ENCODE measurements at places on chromosomes 11 and 22.

GRCh38 chr22:46611189-46611588 lies 9.0 kb upstream of the GRAMD4 start:
- DNase-seq: no peak

DNA sequence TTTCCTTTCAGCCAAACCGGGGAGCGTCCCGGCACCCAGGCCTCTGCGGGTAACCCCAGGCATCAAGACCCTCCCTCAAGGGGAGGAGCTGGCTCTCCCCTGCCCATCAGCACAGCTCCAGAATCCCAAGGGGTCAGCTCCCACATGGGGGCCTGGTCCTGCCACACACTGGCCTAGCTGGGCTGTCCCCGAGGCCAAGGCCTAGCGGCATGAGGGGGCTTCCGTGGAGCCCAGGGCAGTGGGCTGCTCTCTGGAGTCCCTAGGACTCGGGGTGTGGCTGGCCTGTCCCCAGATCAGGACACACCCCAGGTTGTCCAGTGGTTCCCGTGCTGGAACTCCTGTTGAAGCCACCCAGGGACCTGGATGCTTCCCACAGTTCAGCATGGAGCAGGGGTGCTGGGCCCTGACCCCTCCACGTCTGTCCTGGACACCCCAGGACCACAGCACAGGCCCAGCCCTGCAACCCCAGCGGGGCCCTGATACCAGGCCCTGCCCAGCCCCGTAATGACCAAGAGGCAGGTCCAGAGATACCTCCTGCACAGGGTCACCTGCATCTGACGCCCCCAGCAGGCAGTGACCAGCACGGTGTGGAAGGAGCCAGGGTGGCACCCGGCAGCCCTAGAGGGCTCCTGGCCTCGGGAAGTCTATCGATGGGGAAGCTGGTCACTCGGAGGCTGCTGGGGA lies 5.5 kb downstream of the HRAS start:
- DNase-seq: no peak

GRCh38 chr22:44206696-44207095 lies 26.0 kb downstream of the PARVG start:
- no peak for DNase-seq

- DNase-seq: no peak
Observed at GRCh38 chr11:114291842-114292680, 4.1 kb upstream of the NNMT start.

DNA sequence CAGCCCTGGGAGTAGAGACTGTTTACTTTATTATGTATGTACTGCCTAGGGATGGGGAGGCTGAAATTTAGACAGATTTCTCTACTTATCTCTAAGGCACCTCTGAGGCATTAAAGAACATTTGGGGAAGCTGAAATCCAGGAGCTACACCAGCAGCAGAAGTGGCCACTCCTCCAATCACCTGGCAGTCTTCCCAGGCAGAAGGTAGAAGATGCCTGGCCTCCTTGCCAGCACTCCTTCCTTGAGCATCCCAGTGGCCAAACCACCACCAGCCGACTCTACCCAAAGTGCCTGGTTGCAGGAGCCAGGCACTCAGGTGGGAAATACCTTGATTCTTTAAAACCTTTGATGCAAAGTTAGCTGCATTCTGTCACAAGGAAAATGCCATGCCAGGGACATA lies 1.9 kb upstream of the FAT3 start:
- DNase-seq: no peak

GRCh38 chr11:107695446-107695845 lies 16.4 kb downstream of the SLN start:
- DNase-seq: no peak

DNA sequence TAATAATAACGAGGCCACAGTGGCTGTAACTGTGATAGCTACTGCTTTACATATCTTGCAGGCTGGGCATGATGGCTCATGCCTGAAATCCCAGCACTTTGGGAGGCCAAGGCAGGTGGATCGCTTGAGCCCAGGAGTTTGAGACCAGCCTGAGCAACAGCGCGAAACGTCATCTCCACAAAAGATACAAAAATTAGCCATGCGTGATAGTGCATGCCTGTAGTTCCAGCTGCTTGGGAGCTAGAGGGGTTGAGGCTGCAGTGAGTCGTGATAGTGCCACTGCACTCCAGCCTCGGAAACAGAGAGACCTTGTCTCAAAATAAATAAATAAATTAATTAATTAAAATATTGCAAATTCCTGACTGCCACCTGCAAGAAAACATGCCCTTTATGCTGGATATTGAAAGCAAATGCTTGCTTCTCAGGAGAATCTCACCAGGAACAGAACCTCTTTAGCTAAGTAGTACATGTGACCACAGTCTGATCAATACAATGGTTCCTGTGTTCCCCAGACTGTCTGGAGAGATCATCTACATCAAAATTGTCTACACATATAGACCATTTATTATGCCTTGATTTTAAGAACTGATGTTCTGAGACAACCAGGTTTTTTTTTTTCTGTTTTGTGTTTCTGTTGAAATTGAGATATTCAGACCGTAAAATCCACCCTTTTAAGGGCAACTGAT lies 6.3 kb downstream of the ZBTB3 start:
- DNase-seq: no peak

DNA sequence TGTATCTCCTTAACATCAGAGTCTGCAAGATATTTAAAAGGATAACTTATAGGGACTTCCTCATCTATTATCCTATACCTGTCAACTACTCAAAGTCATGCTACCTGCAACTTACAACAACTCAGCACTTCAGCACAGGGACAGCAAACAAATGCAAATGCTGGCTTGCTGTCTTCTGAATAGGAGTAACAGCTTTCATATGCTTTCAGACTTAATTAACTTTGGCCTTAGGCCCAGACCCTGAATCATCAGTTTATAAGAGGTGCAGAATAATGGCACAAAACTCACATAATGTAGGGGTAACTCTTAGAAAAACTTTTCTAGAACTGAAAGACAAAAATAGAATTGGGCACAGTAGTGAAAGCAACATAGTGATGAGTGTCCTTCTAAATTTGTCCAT lies 953.4 kb downstream of the DLG2 start:
- peak; percentile 13 for DNase-seq

DNA sequence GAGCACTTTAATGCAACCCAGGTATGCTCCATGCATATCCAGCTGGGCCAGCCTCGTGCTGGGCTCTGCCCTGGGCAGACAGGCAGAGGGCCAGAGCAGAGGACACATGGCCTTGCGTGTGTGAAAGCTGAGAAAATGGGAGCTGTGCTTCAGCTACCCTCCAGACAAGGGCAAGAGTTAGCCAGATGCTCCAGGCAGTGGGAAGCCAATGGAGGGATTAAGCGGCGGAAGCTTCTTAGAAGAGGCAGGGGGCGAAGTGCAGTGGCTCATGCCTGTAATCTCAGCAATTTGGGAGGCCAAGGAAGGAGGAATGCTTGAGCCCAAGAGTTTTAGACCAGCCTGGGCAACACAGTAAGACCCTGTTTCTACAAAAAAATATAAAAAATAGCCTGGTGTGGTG lies 9.8 kb upstream of the ARHGEF17 start:
- DNase-seq: no peak

DNA sequence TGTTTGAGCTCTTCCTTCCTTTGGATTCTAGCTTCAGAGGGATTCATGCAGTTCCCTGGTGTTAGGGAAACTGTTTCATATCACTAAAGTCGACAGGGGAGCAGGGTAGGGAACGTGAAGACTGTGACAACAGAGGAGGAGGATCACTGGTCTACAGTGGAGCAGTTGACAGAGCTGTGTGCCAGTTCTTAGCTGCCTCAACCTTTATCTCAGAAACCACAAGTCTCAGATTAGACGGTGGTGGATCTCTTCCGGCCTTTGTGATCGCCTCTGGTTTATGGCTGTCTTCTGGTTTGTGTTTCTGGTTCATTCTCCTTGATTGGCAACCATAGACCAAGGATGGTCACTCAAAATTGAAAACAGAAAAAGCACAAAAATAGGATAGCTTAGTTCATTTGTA lies 538.9 kb upstream of the API5 start:
- no peak for DNase-seq

DNA sequence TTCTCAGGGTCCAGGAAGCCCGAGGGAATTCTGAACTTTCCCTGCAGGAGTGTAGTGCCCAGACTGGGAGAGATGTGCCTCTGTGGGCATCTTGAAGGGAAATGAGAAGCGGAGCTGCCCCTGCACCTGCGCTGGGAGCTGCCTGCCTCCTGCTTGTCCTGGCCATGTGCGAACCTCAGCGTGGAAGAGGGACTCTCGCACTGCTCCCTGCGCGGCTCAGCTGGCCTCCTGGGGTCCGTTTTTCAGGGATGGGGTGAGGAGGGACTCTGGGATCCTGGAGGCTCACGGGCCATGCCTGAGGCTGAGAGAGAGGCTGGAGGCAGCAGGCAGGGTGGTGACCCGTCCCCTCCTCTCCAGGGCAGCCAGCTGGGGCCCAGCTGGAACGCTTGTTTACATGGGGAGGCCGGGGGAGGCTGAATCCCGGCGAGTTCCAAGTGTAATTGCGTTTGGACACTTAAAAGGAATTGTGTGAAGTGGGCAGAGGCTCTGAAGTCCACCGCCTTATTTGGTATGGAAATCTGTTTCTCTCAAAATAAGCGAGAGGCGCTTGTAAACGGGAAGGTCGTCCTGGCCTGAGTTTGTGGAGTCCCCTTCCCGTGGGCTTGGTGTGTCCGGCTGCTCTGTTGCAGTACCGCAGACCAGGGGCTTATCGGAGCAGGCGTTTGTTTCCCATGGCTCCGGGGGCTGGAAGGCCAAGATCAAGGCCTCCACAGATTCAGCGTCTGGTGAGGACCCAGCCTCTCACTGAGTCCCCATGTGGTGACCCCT lies 1.2 kb upstream of the MRGPRF start:
- DNase-seq: no peak

DNA sequence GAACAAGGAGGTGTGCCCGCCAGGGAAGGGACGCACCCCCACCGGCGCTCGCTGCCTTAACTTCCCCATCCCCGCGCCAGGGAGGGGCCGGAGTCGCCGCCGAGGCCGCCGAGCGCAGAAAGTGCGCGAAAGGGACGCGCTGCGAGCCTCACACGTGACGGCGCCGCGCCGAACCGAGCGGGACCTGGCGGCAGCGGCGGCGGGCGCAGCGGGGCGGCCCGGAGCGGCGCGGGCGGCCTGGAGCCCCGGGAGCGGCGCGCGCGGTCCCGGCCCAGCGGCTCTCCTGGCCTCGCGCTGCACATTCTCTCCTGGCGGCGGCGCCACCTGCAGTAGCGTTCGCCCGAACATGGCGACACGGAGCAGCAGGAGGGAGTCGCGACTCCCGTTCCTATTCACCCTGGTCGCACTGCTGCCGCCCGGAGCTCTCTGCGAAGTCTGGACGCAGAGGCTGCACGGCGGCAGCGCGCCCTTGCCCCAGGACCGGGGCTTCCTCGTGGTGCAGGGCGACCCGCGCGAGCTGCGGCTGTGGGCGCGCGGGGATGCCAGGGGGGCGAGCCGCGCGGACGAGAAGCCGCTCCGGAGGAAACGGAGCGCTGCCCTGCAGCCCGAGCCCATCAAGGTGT lies at the start of gene SORL1:
Gene SORL1 (plus strand): TSS at position 329 of the 623 bp plus-strand sequence. CDS start 18 bp downstream, at position 347.
- DNase-seq: no peak

- no peak for DNase-seq
Observed at GRCh38 chr11:102546427-102546826, 15.9 kb upstream of the MMP7 start.

GRCh38 chr22:24323695-24324094 lies 53.1 kb downstream of the SPECC1L start:
- no peak for DNase-seq

- DNase-seq: no peak
Observed at GRCh38 chr11:71947498-71947897, 18.7 kb downstream of the RNF121 start.

All from urinary bladder (tissue), 4 donors.